WTC11 (cell line): ENCODE measurements at places on chromosomes 2 and 18. TPM values are rescaled to one million over a fixed set of nuclear protein-coding genes. Genes with fewer than 3 reads are reported as not detected.

Gene TRIM54
- 3.0 to 3.4 TPM (median 3.3 TPM) in 3 replicates for total RNA-seq

Gene DTNA
- 16.1 to 16.9 TPM (median 16.2 TPM) in 3 replicates for total RNA-seq

Gene REG1B
- 2.1 to 3.8 TPM (median 2.3 TPM) in 3 replicates for total RNA-seq

Gene DSG3
- total RNA-seq: 0.04 TPM in 1 of 3 replicates, not detected in the others

Gene SCN7A
- 0.14 to 0.32 TPM (median 0.17 TPM) in 3 replicates for total RNA-seq

Gene SCYGR7
- total RNA-seq: not detected in 3 replicates

Gene ASXL2
- total RNA-seq: 31.3 to 37.8 TPM (median 33.6 TPM) in 3 replicates

Gene RBM44
- total RNA-seq: 0.53 to 1.3 TPM (median 0.71 TPM) in 3 replicates

Gene KCNK3
- 0.22 to 0.30 TPM (median 0.30 TPM) in 3 replicates for total RNA-seq

DNA sequence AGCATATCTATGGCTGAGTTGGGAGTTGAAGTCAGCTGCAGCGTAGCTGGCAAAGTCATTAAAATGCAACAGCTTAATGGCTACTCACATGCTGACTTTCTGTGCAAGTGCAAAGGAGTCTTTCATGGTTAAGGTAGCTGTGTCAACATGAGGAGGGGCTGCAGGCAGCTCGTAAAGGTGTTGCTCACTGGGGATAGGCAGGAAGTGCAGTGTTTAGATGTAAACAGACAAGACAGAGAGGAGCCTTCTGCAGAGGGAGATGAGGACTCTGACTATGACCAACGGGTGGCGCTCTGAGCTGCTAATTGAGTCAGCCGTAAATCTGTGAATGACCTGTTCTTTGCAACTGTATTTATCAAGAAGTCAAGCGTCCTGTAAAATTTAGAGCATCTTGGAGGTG is 22.3 kb upstream of the CAVIN2 start:
- peaks cover 31% of the 10 kb centered on the region for H3K4me1 ChIP-seq
- H3K4me3 ChIP-seq: no peak overlapping the region

DNA sequence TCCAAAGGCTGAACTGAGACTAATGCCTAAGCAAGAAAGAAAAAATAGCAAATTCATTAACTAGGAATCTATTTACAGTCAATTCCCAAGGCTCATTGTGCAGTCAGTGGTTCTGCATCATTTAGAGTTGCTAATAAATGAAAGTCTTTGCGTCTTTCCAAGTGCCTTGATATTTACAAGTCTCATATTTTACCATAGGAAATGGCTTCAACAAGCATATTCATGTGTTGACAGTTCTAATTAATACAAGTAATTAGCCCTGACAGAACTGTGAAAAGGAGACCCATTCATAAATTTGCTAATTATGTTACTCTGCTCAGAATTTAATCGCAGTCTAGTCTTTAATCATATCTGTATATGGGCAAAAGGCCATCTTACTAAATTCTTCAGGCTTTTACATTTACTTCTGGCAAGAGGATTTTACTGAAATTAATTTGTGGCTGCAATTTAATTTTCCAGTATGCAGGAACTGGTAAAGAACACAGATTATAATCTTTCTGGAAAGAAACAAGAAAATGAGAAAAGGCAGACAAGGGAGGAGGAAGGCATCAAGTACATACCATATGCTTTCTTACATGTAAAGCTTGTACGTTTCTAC is 126.4 kb downstream of the RHBDD1 start:
- no peak overlapping the region for H3K27ac ChIP-seq
- no peak overlapping the region for H3K4me3 ChIP-seq
- no peak for DNase-seq

GRCh38 chr2:58734365-58734764 is 493.2 kb upstream of the FANCL start:
- H3K27me3 ChIP-seq: no peaks in the 10 kb centered on the region
- no peak overlapping the region for H3K27ac ChIP-seq
- H3K4me1 ChIP-seq: peaks cover 21% of the 10 kb centered on the region
- no peaks in the 10 kb centered on the region for H3K36me3 ChIP-seq
- H3K4me3 ChIP-seq: no peak overlapping the region

DNA sequence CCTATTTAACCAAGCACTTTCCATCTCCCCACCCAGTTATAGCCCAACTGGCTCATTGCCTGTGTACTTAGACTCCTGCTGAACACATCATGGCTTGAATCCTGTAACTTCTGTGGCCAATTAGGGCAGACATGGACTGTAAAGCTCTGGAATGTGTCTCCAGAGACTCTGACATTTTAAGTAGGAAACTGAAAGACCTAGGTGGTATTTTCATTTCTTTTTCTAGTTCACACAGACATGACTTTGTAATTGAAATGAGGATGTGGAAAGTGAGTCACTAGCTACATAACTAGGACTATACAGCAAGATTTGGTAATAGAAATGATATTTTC is 12.2 kb downstream of the DOK1 start:
- no peak overlapping the region for H3K4me3 ChIP-seq
- no peak overlapping the region for H3K27ac ChIP-seq
- H3K4me1 ChIP-seq: no peaks in the 10 kb centered on the region
- no peaks in the 10 kb centered on the region for H3K36me3 ChIP-seq
- H3K27me3 ChIP-seq: peaks cover 40% of the 10 kb centered on the region
- DNase-seq: no peak

DNA sequence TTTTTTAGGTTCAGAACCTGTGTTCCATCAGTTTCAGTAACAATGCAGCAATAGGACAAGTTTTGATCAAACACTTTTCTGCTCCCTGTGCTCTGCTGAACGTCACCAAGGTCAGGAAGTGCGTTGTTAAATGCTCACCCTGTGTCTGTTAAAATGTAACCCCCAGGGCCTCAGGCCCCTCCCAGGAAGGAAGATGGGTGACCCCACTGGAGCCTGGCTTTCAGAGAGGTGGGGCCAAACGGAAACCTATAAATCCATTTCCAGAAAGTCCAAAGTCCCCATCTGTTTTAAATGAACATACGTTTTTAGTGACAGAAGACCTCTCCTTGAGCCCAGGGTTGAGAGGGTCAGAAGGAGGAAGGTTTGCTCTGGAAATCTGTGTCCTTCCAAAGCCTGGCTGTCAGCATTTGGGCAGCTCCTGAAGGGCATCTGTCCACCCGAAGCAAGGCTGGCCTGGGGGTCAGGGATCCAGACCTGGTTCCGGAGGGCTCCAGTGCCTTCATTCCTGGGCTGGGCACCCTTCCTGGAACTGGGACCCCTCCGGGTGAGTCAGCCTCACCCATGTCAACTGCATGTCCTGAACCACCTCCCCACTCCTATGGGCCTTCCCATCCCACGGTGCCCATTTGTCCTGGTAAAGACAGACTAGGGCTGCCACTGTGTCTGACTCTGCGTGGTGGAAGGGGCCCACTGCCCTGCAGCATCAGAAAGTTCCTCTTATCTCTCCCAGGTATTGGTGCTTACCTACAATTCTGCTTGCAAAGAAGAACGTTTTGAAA is 117.4 kb upstream of the COPS8 start:
- peaks cover 8% of the 10 kb centered on the region; the same call in 1 of the 2 replicates for H3K27me3 ChIP-seq
- peaks cover 53% of the 10 kb centered on the region for H3K4me1 ChIP-seq
- no peak overlapping the region for H3K4me3 ChIP-seq
- no peaks in the 10 kb centered on the region for H3K36me3 ChIP-seq
- DNase-seq: no peak
- H3K27ac ChIP-seq: no peak overlapping the region

GRCh38 chr18:36094431-36094830 is 27.1 kb upstream of the RPRD1A start:
- DNase-seq: no peak
- no peak overlapping the region for H3K27ac ChIP-seq
- H3K4me3 ChIP-seq: no peak overlapping the region
- no peaks in the 10 kb centered on the region for H3K36me3 ChIP-seq
- no peaks in the 10 kb centered on the region; the same call in 1 of the 2 replicates for H3K27me3 ChIP-seq

GRCh38 chr18:61470031-61470674 is 136.9 kb downstream of the CDH20 start:
- H3K27ac ChIP-seq: no peak overlapping the region
- H3K4me1 ChIP-seq: peaks cover 5% of the 10 kb centered on the region
- DNase-seq: no peak
- H3K36me3 ChIP-seq: no peaks in the 10 kb centered on the region
- no peak overlapping the region for H3K4me3 ChIP-seq
- no peaks in the 10 kb centered on the region; the same call in 1 of the 2 replicates for H3K27me3 ChIP-seq

DNA sequence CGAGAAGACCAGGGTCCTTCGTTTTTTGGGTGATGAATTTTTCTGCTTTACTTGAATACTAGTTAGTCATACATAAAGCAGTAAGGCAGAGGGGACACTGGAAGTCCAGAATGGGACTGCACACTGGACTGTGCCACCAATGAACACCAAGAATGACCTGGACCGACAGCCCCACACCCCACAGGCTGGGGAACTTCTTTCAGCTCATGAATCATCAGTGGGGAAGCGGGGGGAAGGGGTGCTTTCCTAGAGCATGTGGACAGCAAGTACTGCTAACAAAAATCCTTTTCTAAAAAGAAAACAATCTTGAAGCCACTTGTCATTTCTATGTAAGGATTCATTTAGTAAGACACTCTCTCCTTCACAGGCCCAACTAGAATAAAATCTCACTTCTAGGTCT is 86.0 kb downstream of the DTNB start:
- H3K36me3 ChIP-seq: no peaks in the 10 kb centered on the region
- H3K27ac ChIP-seq: no peak overlapping the region
- H3K4me3 ChIP-seq: no peak overlapping the region
- peaks cover 15% of the 10 kb centered on the region for H3K4me1 ChIP-seq
- no peaks in the 10 kb centered on the region for H3K27me3 ChIP-seq

GRCh38 chr2:180980106-180980942 is at the start of gene UBE2E3:
Gene UBE2E3, plus strand, starts transcription at chr2:180980605. Its CDS starts 1,438 bp downstream, at chr2:180982043.
- no peaks in the 10 kb centered on the region for H3K27me3 ChIP-seq
- DNase-seq: peak; percentile 88
- H3K27ac ChIP-seq: peak within 1 kb of the TSS; percentile 98
- peak within 1 kb of the TSS; percentile 99 for H3K4me3 ChIP-seq

- H3K36me3 ChIP-seq: no peaks in the 10 kb centered on the region
- no peaks in the 10 kb centered on the region for H3K27me3 ChIP-seq
- H3K4me1 ChIP-seq: peaks cover 37% of the 10 kb centered on the region
- no peak for DNase-seq
- no peak overlapping the region for H3K27ac ChIP-seq
These were observed 99.0 kb downstream of the MBD2 start for GRCh38 chr18:54125429-54125828.

DNA sequence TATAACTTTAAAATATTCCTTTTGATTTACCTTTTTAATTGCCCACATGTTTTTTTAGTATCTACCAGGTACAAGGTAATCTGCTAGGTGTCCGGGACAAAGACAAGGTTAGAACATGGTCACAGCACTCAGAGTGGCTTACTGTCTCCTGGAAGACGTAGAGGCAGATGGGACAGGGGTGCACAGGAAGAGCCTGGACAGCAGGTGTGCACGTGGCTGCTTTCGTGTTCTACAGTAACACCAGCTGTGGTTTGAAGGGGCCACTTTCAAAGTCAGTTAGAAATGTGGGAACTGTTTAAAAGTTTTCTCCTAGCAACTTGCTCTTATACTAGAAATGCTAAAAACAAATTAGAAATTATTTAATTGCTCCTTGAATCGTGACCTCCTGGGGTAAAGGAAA is 102.9 kb upstream of the ALPP start:
- H3K36me3 ChIP-seq: peaks cover 7% of the 10 kb centered on the region
- no peak for DNase-seq
- peaks cover 27% of the 10 kb centered on the region for H3K4me1 ChIP-seq

- H3K27me3 ChIP-seq: peaks cover under 1% of the 10 kb centered on the region; the same call in 1 of the 2 replicates
- no peak overlapping the region for H3K4me3 ChIP-seq
- no peak for DNase-seq
- H3K27ac ChIP-seq: no peak overlapping the region
- no peaks in the 10 kb centered on the region for H3K4me1 ChIP-seq
- no peaks in the 10 kb centered on the region for H3K36me3 ChIP-seq
These were observed 104.8 kb downstream of the ARL4C start for GRCh38 chr2:234392041-234392615.

DNA sequence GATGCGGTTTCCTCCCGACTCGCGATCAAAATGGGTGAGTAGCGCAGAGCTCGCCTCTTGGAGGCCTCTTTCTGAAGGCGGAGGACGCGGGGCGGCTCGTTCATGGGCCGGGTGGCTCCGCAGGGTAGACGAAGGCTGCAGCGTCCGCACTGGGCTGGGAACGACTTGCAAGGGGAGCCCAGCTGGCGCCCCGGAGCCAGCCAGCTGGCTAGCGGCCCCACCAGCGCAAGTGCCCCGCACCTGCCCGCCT is 328 bp upstream of the PASK start:
- H3K27me3 ChIP-seq: no peaks in the 10 kb centered on the region
- no peak for DNase-seq
- peak overlapping the region; percentile 93 for H3K4me3 ChIP-seq
- H3K4me1 ChIP-seq: peaks cover 27% of the 10 kb centered on the region

DNA sequence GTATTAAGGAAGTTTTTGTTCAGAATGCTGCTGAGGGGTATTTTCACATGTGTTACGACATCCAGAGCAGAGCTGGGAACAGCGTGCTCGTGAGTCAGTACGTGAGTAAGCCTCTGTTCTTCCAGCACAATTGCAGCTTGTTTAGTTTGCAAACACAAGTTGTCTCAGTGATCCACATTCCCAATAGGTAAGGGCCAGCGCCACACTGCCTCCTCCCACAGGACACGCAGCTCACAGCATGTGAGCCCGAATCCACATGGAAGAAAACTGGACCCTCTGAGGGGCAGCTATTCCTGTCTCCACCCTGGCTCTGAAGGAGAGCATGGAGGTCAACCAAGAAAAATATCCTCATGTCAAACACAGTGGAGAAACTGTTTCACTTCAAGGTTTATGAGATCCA is 173.9 kb upstream of the PID1 start:
- no peak overlapping the region for H3K27ac ChIP-seq
- DNase-seq: no peak
- H3K36me3 ChIP-seq: no peaks in the 10 kb centered on the region

DNA sequence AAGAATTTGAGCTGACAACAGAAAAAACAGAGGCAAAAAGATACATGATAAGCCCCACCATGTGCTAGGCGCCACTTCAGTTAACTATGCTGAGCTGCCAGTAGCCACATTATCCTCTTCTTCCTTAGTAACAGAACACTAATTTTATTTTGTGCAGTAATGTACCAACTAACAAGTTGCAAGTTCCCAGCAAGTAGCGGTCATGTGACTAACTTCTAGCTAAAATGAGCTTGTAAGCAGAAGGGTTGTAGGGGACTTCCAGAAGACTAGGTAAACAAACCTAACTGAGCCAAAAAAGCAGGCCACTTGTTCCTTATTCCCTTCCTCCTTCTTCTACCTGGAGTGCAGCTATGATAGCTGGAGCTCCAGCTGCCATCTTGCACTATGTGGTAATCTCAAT is 75.5 kb downstream of the DTNB start:
- no peaks in the 10 kb centered on the region for H3K27me3 ChIP-seq
- peaks cover 6% of the 10 kb centered on the region for H3K36me3 ChIP-seq
- no peak overlapping the region for H3K4me3 ChIP-seq
- no peak overlapping the region for H3K27ac ChIP-seq
- H3K4me1 ChIP-seq: peaks cover 9% of the 10 kb centered on the region
- DNase-seq: no peak

- no peak overlapping the region for H3K4me3 ChIP-seq
- DNase-seq: peak; percentile 66
- no peaks in the 10 kb centered on the region; the same call in 1 of the 2 replicates for H3K36me3 ChIP-seq
- no peaks in the 10 kb centered on the region for H3K27me3 ChIP-seq
- H3K4me1 ChIP-seq: no peaks in the 10 kb centered on the region
- H3K27ac ChIP-seq: no peak overlapping the region
These were observed 233.7 kb downstream of the METTL4 start for GRCh38 chr18:2337552-2338141.
